ENCODE measurements at places on chromosomes 1 and 21.

DNA sequence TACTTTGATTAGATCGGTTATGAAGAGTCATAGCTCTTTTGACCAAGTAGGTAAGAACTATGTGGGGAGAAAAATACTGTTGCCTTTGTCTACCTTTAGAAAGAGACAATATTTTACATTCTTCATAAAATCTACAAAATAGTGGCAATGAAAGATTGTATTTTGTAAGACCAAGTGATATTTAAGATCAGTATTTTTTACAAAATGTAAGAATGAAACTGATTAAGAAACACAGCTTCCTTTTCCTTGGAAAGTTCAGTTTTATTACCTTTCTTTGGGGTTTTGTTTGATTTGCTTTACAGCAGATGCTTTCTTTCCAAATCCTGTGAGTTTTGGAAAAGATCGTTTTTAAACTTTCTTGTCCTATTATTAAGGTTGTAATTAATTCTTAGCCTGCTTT is 69.8 kb downstream of the SLC35A3 start:
- no peak for DNase-seq

DNA sequence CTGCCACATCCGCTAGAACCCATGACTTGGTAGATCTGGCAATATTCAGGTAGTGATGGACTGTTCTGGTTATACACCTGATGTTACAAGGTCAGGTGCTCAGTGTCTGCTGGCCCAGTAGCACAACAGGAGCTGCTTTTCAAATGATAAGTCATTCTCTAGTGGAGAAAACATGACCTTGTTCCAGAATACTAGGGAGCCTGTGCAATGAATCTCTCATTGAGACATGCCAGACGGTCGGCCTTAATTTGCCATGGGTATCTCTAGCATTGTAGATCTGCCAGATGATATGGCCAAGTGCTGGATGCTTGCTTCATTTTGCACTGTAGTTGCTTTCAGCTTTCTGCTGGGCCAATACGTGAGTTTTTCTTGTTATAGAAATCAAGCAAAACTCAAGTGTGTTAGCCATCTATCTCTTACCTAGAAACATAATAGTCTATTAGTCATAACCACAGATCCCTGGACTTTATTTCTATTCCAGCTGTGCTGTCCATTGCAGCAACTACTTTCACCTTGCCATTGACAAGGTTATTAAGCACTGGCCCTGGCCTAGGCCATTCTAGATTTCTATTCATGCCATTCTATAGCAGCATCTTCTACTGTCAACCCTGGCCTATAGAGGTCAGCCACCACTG is 13.9 kb upstream of the CENPF start:
- no peak for DNase-seq

- no peak for DNase-seq
Observed at GRCh38 chr1:160414881-160415280, 14.5 kb downstream of the VANGL2 start.

DNA sequence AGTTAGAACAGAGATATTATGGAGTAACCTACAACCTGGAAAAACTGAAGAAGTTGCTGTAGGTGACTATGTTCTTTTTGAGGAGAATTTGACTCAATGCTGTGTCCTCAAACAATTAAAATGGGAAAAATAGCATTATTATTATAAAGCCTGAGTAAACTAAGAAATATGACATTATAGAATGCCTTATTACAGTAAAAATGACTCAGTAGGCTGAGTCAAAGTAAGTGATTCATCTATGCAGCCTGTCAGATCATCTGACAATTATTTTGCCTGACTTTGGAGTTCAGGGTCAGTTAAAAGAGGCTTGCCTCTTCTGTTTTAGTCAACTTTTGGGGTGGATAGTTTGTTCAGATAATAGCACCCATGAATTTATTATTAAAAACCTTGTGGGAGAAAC is 150.8 kb upstream of the PTGFR start:
- DNase-seq: no peak

GRCh38 chr1:155127105-155127966 is at the start of gene EFNA1:
EFNA1 (plus strand) TSS chr1:155127876; CDS start chr1:155127978, 102 bp downstream.
- DNase-seq: peak; percentile 28

GRCh38 chr21:29481641-29482040 is 182.9 kb downstream of the BACH1 start:
- DNase-seq: no peak

DNA sequence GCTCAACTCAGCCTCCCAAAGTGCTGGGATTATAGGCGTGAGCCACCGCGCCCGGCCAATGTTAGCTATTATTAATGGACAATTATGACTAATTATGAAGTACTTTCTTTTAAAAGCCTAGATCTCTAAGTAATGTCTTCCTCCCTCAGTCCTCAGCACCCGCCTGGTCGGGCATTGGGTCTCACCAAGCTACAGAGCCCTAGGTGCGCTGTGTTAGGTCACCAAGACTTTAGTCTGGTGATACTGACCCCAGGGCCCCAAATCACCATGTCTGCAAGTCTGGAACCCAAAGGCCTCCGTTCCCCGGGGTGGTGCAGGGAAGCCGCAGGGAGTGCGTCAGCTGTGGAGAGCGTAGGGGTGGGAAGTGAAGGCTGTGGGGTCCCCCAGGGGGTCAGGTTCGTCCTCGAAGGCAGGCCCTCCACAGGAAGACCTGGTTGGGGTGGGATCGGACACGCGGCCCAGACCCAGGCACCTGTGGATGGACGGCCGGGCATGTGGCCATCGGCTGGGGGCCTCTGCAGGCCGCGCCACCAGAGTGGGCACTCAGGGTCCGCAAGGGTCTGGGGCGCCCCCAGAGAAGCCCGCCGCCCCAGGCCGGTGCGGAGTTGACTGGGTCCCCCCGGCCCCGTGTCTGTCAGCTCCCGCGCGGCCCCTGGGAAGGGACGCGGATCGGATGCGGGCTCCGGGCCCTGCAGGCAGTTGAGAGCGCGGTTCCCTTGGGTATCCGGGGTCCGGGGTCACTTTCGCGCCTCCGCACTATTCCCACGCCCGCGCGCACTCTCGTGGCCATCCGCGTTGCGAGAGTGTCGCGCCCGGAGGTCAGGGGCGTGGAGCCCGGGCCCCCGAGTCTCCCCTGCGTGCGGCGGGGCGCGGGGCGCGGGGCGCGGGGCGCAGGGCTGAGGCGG is 710 bp upstream of the PDXK start:
- DNase-seq: no peak

- DNase-seq: no peak
Observed at GRCh38 chr21:35724156-35724555, 336.2 kb downstream of the SETD4 start.

- DNase-seq: peak; percentile 42
Observed at GRCh38 chr1:244801246-244801645, 34.2 kb upstream of the COX20 start.

- DNase-seq: no peak
Observed at GRCh38 chr1:220754212-220754917, 6.2 kb downstream of the MTARC2 start.

GRCh38 chr21:19286876-19287275 is 883.3 kb upstream of the TMPRSS15 start:
- DNase-seq: no peak

DNA sequence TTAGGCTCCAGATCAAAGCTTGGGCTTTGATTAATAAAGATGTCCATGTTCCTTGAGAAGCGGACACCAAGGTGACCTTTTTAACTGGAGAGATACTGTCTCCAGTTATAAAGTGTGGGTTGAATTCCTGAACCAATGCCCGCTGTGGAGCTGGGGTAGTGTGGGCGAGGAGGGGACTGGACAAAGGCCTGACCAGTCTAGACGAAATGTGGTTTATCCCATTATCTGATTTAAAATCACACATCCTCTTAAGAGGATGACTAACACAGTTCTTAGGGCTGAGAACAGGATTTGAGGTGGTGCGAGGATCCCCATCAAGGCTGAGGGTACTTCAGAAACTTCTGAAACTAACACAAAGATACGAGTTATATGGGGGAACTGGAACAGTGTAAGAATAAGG is 84.5 kb upstream of the GCLM start:
- no peak for DNase-seq

- DNase-seq: no peak
Observed at GRCh38 chr1:160061369-160062229, 8.4 kb downstream of the KCNJ10 start.

GRCh38 chr1:3515774-3516480 is 61.5 kb downstream of the ARHGEF16 start:
- DNase-seq: no peak

- no peak for DNase-seq
Observed at GRCh38 chr1:115912116-115912515, 64.2 kb upstream of the SLC22A15 start.

- no peak for DNase-seq
Observed at GRCh38 chr1:204751883-204752687, 66.5 kb upstream of the LRRN2 start.

DNA sequence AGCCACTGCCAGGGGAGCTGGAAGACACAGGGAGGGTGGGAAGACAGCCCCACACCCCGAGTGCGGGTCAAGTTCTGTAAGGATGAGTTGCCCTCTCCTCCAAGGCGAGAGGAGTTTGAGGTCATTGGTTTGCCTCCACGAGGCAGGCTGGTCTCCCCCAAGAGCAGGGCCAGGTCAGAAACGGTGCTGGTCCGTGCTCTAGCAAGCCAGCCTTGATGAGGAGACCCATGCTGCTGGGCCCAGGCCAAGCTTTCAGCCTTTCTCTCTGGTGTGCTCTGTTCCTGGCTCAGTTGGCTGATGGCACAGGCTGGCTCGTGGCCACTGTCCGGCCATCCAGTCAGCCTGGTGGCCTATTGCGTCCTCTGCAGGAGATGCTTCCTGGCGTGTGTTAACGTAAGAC is 12.0 kb upstream of the PCBP3 start:
- DNase-seq: no peak

- no peak for DNase-seq
Observed at GRCh38 chr1:39370602-39371001, 120.8 kb upstream of the BMP8A start.

- no peak for DNase-seq
Observed at GRCh38 chr21:19981938-19982337, 1016.3 kb upstream of the NCAM2 start.

DNA sequence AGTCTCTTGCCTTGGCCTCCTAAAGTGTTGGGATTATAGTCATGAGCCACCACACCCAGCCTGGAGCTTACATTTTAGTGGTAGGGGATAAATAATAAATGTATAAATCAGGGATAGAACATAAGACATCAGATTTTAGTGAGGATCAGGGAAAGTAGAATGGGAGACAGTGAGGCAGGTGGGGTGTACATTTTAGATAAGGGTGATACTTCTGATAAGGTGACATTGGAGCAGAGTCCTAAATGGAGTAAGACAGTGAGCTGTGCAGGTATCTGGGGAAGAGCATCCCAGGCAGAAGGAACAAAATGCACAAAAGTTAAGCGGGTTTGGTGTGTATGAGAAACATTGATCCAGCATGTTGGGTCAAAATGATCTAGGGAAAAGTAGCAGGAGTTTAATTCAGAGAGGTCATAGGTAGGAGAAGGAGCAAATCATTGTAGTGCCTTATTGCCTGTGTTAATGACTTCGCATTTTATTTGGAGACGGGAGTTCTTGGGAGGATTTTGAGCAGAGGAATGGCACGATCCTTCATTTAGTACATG is 11.1 kb downstream of the EPB41 start:
- DNase-seq: no peak

DNA sequence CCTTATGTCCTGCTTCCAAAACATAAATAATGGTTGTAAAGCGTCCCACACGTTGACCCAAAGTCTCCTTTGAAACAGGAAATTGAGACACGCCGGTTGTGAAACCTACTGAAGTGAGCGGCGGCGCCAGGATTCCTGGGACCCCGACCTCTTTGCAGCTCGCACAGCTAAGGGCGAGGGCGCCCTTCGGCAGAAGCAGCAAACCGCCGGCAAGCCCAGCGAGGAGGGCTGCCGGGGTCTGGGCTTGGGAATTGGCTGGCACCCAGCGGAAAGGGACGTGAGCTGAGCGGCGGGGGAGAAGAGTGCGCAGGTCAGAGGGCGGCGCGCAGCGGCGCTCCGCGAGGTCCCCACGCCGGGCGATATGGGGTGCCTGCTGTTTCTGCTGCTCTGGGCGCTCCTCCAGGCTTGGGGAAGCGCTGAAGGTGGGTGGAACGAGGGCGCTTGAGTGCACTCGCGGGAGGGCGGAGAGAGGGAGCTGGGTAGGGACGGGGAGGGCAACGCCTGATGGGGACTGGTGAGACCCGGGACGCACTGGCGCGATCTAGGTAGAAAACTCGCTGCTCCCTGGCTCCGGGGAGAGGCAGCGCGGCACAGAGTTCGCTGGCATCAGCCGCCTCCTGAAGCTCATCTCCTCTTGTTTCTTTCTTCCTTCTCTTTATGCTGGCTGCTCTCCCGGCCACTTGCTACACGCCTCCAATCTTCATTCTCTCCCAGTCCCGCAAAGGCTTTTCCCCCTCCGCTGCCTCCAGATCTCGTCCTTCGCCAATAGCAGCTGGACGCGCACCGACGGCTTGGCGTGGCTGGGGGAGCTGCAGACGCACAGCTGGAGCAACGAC is at the start of gene CD1D:
Gene CD1D, plus strand, starts transcription at position 155 of the 836 bp plus-strand sequence. Its CDS starts 207 bp downstream, at position 362.
- no peak for DNase-seq

DNA sequence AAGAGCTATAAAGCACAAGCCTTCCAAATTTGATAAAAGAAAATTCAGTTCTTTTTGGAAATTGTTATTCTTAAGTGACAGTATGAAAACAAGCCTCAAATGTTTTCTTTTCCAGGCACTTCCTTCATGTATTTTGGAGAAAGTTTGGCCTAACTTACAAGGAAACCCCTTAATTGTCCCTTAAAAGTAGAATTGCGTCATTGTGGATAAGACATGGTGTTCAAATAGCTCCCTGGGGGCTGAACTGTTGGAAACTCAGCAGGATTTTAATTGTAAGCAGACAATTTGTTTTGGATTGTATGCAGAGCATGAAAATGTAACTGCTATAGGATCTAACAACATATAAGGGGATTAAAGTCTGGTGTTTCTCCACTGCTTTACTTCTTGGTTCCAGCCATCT is 35.4 kb upstream of the FGGY start:
- DNase-seq: no peak

- DNase-seq: no peak
Observed at GRCh38 chr1:231240531-231240882, 505 bp upstream of the GNPAT start.

DNA sequence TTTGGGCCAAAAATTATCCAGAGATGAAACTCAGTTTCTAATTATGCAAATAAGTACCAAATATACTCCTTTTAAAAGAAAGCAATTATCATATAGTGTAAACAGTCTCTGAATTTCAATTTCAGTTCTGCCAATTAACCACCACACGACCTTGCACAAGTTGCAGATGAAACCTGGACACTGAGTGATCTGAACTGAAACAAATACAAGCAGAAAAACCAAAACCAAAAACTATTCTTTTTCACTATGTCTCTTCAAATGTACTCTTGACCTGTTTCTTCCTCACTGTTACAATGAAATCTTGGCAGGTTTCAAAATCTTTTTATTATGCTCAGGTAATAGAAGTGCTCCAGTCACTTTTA is 79.2 kb downstream of the TYW3 start:
- DNase-seq: no peak

DNA sequence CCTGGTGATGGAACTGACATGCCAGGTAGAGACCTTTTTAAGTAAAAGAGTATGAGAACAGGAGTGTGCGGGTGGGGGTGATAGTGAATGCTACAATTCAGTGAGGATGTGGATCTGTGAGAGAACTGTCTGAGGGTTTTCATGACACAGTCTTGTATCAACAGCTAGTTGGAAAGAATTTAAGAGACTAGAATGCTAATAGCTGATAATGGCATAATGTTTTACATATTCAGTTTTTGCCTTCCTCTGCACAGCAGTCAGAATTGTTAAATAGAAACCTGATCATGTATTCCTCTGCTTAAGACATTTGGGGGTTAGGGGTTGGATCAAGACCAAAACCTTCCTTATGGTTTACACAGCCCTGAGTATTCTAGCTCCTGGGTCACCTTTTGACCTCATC is 152.8 kb upstream of the ZRANB2 start:
- DNase-seq: no peak

- DNase-seq: no peak
Observed at GRCh38 chr1:106517224-106517623, 539.2 kb upstream of the PRMT6 start.

GRCh38 chr1:204255966-204256365 is 42.2 kb upstream of the GOLT1A start:
- no peak for DNase-seq

All from central memory CD4-positive, alpha-beta T cell (primary cell).